ENCODE measurements at places on chromosomes 3 and 15. TPM values are rescaled to one million over a fixed set of nuclear protein-coding genes. Genes with fewer than 3 reads are reported as not detected.
A peak's percentile ranks its signal among the peaks of the same experiment; 100 is the strongest.

GRCh38 chr3:24416224-24416623 is 78.4 kb downstream of the THRB start:
- H3K36me3 ChIP-seq, result no peaks in the 10 kb centered on the region
- no peak overlapping the region for H3K27ac ChIP-seq
- H3K4me3 ChIP-seq, result no peak overlapping the region
- DNase-seq, result no peak
- no peaks in the 10 kb centered on the region for H3K27me3 ChIP-seq
- no peaks in the 10 kb centered on the region for H3K4me1 ChIP-seq

GRCh38 chr15:59976480-59977271 is 27.4 kb upstream of the FOXB1 start:
- H3K36me3 ChIP-seq, result no peaks in the 10 kb centered on the region
- DNase-seq, result peak; percentile 12
- H3K4me3 ChIP-seq, result no peak overlapping the region
- H3K4me1 ChIP-seq, result no peaks in the 10 kb centered on the region
- H3K27me3 ChIP-seq, result 0 out of 2 replicates have a peak, but pooled peaks cover 3% of the 10 kb centered on the region

GRCh38 chr3:102020735-102021134 is 171.4 kb downstream of the NFKBIZ start:
- DNase-seq, result no peak
- H3K36me3 ChIP-seq, result no peaks in the 10 kb centered on the region
- no peaks in the 10 kb centered on the region for H3K27me3 ChIP-seq
- H3K4me3 ChIP-seq, result no peak overlapping the region

GRCh38 chr3:46858456-46858855 is 4.8 kb downstream of the MYL3 start:
- H3K27ac ChIP-seq, result no peak overlapping the region
- H3K4me3 ChIP-seq, result no peak overlapping the region
- no peaks in the 10 kb centered on the region for H3K36me3 ChIP-seq
- no peaks in the 10 kb centered on the region for H3K27me3 ChIP-seq
- H3K4me1 ChIP-seq, result no peaks in the 10 kb centered on the region

GRCh38 chr3:155254445-155254844 is 39.0 kb downstream of the STRIT1 start:
- H3K27me3 ChIP-seq, result no peaks in the 10 kb centered on the region
- no peak overlapping the region for H3K4me3 ChIP-seq
- no peak overlapping the region for H3K27ac ChIP-seq
- no peaks in the 10 kb centered on the region for H3K4me1 ChIP-seq
- no peak for DNase-seq

DNA sequence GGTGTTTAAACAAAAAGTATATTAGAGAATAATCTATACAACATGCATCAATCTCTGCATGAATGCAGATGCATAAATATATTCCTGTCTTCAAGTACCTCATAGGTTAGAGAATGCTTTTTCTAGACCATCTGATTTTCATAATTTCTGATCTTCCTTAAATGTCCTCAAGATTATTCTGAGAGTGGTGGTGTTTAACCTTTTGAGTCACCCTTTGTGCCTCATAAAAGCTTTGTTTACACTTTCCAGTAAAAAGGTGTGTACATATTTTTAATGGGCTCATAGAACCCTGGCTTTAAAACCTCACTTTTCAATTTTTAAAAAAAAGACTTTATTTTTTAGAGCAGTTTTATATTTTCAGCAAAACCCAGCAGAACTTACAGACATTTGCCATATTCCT is 41.0 kb upstream of the ABHD10 start:
- H3K4me3 ChIP-seq, result no peak overlapping the region
- H3K27me3 ChIP-seq, result no peaks in the 10 kb centered on the region
- no peaks in the 10 kb centered on the region for H3K4me1 ChIP-seq
- no peak for DNase-seq
- H3K36me3 ChIP-seq, result no peaks in the 10 kb centered on the region

GRCh38 chr3:36591959-36592358 is 172.4 kb downstream of the DCLK3 start:
- H3K27me3 ChIP-seq, result no peaks in the 10 kb centered on the region
- H3K27ac ChIP-seq, result no peak overlapping the region
- no peaks in the 10 kb centered on the region for H3K4me1 ChIP-seq

- no peak for DNase-seq
- H3K36me3 ChIP-seq, result peaks cover 6% of the 10 kb centered on the region
- no peak overlapping the region for H3K4me3 ChIP-seq
- H3K27me3 ChIP-seq, result no peaks in the 10 kb centered on the region
These were observed 25.3 kb downstream of the MEF2A start for GRCh38 chr15:99590913-99591646.

DNA sequence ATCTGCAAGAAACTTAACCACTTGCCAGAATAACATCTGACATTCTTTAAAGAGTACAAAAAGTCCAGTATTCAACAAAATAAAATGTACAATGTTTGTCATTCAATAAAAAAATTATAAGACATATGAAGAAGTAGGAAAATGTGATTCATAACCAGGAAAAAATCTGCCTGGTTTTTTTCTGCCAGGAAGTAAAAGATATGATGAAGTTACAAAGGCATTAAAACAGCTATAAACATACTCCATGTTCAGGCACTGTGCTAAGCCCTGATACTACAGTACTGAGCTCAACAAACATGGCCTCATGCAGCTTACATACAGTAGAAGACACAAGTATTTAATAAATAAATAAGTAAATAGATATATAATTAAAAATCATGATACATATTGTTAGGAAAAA is 178.4 kb upstream of the STT3B start:
- H3K36me3 ChIP-seq, result no peaks in the 10 kb centered on the region
- no peak overlapping the region for H3K27ac ChIP-seq
- no peak for DNase-seq
- H3K4me3 ChIP-seq, result no peak overlapping the region

DNA sequence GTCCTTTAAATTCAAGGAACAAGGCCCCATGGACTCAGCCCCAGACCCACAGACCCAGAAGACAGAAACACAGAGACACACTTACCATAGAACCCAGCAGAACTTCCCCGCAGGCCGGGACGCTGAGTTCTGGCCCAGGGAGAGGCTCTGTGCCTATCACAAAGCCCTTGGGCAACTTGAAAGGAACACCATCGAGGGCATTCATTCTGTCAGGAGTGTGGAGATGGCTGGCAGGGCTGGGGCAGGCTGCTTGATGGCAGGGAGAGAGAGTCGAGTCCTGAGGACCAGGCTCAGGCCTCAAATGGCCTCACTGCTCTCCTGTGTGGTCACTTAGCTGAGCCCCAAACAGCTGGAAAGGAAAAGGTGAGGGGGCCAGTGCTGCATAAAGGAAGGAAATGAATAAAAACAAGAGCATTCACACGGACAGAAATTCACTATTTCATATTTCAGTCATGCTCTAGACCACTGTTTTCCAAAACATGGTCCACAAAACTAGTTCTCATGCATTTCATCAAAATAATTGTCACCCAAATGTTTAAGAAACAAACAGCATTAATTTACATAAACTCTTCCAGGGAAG is 8.9 kb downstream of the UBAP1L start:
- H3K27ac ChIP-seq, result no peak overlapping the region
- peaks cover 12% of the 10 kb centered on the region for H3K36me3 ChIP-seq
- H3K4me1 ChIP-seq, result no peaks in the 10 kb centered on the region
- no peaks in the 10 kb centered on the region for H3K27me3 ChIP-seq
- no peak overlapping the region for H3K4me3 ChIP-seq

DNA sequence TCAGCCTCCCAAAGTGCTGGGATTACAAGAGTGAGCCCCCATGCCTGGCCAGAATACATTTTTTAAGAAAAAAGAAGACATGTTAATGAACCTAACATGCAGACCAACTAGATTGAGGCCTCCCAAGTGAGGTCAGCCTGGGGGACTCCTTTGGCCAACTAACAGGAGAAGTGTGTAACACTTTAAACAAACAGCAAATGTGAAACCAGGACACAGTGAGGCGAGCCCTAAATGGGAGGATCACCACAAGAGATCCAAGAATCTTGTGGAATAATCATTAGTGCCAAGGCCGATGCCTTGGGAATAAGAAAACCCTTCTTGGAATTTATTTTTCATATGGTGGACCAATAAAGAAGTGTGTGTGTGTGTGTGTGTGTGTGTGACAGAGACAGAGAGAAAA is 73.9 kb downstream of the ATP10A start:
- no peaks in the 10 kb centered on the region for H3K36me3 ChIP-seq
- no peak for DNase-seq
- H3K4me3 ChIP-seq, result no peak overlapping the region
- no peaks in the 10 kb centered on the region for H3K27me3 ChIP-seq

GRCh38 chr3:116614795-116615362 is 94.7 kb upstream of the TUSC7 start:
- no peaks in the 10 kb centered on the region for H3K4me1 ChIP-seq
- DNase-seq, result no peak
- H3K36me3 ChIP-seq, result no peaks in the 10 kb centered on the region
- no peak overlapping the region for H3K27ac ChIP-seq
- no peaks in the 10 kb centered on the region for H3K27me3 ChIP-seq

GRCh38 chr3:33047842-33048834 is 48.8 kb downstream of the GLB1 start:
- H3K4me1 ChIP-seq, result peaks cover 32% of the 10 kb centered on the region
- H3K27me3 ChIP-seq, result no peaks in the 10 kb centered on the region
- H3K27ac ChIP-seq, result peak overlapping the region; percentile 11
- no peak for DNase-seq

Gene ABHD17C
- 12.2 TPM for total RNA-seq

Gene CEMIP
- 0.44 TPM for total RNA-seq

Gene RTP3
- total RNA-seq, result not detected
